ENCODE measurements at places on chromosomes 4 and X.

DNA sequence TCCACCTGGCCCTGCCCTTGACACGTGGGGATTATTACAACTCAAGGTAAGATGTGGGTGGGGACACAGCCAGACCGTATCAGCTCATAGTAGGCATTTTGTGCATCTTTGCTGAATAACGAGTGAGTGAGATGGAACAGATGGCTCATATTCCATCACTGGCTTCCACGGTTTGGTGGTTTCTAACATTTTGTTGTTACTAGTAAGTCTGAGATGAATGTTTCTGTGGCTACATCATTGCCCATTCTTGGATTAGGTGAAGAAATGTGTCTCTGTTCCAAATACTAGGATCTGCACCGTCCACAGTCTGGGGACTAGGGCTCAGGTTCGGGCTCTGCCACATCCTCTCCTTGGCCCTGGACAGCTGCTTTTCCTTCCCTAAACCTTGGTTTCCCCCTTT, 3.6 kb downstream of the ABLIM2 start:
- no peak for DNase-seq

GRCh38 chr4:6563935-6564645, 10.9 kb upstream of the MAN2B2 start:
- DNase-seq = no peak

- no peak for DNase-seq
Measured at GRCh38 chrX:12434493-12434892, 296.2 kb downstream of the FRMPD4 start.

DNA sequence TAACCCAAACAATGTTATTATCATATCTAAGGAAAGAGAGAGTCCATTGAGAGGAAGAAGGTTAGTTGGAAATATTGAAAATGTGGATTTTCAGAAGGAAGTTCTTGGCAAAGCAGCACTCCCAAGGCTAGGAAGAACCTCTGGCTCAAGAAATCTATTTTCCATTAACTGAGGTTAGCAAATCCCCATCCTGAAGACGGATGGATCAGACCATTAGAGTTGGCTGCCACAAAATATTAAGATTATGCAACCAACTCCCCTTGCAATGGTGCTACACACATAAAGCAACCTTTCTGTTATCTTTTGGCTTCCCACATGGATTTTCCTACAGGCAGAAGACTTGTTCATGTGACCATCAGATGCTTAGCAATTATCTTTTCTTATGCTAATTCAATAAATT, 96.3 kb downstream of the COL4A6 start:
- DNase-seq = no peak

DNA sequence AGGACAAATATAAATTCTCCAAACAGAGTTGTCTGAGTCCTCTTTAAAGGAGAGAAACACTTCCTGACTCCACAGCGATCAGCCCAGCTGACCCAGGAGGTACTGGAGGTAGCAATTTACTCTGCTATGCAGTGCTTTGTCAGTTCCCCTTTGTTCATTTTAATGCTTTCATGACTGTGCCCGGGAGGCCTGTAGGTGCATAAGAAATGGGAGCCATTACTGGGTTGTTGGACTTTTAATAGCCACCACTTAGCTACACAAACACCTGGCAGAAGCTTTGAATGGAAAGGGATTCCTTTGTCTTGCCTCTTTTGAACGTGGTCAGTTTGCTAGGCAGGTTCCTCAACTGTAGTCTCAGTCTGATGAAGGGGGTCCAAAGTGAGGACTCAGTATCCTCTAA, 59.0 kb upstream of the AFF2 start:
- no peak for DNase-seq

DNA sequence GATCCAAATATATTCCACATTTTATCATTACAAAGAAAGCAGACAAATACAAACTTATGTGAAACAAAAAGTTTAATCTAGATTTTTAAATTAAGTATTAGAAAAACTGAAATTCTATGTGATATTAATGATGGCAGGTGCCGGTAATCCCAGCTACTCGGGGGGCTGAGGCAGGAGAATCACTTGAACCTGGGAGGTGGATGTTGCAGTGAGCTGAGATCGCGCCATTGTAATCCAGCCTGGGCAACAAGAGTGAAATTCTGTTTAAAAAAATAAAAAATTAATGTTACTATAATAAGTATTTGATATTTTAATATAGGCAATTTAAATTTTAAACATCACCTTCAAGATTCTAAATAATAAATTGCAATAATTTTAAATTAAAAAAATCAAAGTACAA, 400.6 kb downstream of the PABPC4L start:
- DNase-seq = no peak

DNA sequence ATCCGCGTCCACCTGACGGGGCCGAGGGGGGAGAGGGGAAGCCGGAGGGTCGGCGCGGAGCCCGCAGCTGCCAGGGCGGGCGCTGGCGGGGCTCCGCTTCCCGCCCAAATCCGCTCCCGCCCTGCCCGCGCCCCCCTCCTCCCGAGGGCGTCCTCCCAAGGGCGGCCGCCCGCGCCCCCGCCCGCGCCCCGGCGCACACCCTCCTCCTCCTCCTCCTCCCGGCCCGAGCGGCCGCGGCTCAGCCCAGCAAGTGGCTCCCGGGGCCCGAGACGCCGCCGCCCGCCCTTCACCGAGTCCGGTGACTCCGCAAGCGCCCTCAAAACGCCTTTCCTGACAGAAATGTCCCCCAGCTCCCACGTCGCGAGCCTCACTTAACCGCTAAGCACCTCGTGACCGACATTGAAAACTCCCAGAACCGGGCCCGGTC, 487 bp downstream of the HMGB2 start:
- peak; percentile 76 for DNase-seq
